ENCODE measurements at places on chromosomes 4 and X.

- no peak for DNase-seq
Measured at GRCh38 chr4:85368240-85368639, 106.7 kb upstream of the ARHGAP24 start.

DNA sequence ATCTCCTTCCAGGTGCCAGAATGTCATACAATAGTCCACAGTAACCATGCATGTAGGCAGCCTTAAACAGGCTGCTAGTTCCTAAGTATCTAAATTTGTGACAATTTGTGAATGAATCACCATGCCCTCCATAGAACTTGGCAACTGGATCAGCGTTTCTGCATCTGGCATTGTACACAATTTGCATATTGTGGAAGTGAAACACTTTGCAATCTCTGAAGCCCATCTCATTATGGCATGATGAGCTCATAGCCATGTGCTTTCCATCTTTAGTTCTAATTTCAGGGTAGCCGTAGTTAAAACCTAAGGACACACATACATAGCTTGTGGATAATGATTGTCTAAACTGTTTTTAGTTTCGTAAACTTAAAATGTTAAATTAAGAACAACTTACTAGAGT lies 573.6 kb downstream of the PPP4R3C start:
- no peak for DNase-seq

- DNase-seq, result no peak
Measured at GRCh38 chrX:1657367-1658070, 42.7 kb downstream of the ASMT start.

DNA sequence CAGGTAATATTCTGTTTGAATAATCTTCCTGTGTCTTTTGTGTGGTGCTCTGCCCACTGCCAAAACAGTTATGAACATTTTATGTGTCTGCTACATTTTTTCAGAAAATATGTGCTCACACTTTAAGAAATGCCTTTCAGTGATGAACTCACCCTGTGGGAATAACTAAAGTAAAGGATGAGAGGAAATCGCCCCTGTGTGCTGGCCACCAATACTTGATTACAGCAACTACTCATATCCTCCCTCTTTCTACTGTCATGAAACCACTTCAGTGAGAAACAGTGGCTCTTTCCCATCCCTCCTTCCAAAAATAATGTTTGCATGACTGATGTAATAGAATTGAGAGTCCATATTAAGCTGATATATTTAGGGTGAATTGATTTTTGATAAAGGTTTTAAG lies 900.9 kb downstream of the RAB28 start:
- no peak for DNase-seq

- DNase-seq, result no peak
Measured at GRCh38 chr4:145933134-145933533, 5.5 kb downstream of the ZNF827 start.

- DNase-seq, result peak; percentile 5
Measured at GRCh38 chr4:174826660-174827059, 2.4 kb downstream of the GLRA3 start.

GRCh38 chr4:152634110-152634760 lies 45.6 kb downstream of the TMEM154 start:
- no peak for DNase-seq

- DNase-seq, result no peak
Measured at GRCh38 chr4:153189016-153189801, 15.0 kb upstream of the TRIM2 start.

DNA sequence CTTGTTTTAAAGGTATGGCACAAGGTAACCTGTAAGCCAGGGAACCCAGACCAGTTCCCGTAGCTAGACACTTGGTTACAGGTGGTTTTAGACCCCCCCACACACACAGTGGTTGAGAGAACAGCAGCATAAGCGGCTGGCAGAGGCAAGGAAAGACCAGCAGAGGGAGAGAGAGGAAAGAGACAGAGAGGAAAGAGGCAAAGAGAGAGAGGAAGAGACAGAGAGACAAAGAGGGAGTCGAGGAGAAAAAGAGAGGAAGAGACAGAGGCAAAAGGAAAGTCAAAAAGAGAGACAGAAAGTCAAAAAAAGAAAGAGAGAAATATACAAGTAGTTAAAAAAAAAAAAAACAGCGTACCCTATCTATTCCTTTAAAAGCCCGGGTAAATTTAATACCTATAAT lies 19.5 kb upstream of the PCSK1N start:
- no peak for DNase-seq

GRCh38 chr4:156475322-156475721 lies 496.3 kb downstream of the PDGFC start:
- peak; percentile 7 for DNase-seq

DNA sequence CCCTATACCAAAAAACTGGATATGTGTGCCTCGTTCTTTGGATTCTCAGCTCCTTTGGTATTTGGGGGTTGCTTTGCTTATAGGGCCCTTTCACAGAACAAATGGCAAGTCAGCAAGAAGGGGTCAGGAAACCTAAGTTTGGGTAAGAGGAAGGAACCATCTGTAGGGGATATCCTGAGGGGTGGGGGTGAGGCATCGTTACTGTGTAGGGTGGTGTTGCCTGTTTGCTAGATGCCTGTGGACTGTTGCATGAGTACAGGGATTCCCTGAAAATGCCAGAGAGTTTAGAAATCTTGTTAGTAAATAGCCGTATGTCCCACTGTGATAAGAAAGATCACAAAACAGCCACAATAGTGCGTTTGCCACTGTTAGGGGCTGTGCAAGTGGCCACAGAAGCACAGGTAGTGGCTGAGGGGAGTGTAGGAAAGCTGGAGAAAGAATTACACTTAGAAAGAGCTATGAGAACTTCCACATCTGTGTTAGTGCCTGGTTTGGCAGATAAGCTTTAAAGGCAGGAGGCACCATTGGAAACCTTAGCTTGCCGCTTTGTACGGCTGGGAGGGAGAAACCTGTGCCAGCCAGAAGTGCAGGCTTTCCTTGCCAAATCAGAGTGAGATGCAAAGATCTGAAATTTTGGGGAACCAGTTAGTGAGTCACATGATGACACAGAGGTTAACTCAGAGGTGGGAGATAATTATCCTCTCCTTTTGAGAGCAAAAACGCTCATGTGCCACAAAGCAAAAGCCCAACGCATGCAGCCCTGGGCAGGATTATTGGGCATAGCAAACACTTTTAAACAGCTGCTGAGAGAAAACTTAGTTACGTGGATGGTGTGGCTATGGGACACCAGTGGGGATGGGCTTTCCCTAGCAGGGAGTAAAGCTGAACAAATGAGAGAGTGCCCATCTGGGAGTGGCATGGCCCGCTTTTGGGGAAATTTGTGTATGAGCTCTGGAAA lies 343.7 kb downstream of the ARAP2 start:
- no peak for DNase-seq

GRCh38 chrX:69309074-69309792 lies 144.0 kb upstream of the PJA1 start:
- DNase-seq, result no peak

DNA sequence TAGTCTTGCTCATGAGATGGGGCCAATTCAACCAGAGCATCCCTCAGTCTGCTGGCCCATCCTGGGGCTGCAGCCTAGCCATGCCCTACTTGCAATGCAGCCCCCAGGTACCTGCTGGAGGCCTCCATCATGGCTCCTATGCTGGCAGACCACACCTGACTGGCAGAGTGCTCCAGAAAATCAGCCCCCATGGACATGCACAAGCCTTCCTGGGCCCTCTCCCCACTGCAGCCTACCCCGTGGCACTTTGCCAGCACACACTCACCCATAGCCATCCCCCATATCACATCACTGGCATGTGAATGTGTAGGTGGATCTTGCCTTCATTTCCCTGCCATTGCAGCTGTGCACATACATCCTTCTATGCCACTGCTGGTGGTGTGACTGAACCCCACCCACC lies 381.8 kb downstream of the UBE2NL start:
- no peak for DNase-seq

GRCh38 chr4:829291-829690 lies 3.4 kb upstream of the CPLX1 start:
- no peak for DNase-seq

DNA sequence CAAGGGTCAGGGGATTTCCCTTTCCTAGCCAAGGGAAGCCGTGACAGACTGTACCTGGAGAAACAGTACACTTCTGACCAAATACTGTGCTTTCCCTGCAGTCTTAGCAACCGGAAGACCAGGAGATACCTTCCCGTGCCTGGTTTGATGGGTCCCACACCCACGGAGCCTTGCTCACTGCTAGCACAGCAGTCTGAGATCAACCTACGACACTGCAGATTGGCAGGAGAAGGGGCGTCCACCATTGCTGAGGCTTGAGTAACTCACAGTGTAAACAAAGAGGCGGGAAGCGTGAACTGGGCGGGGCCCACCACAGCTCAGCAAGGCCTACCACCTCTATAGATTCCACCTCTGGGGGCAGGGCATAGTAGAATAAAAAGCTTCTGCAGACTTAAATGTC lies 48.7 kb upstream of the SRD5A3 start:
- DNase-seq, result no peak

GRCh38 chrX:101430457-101431078 lies 22.5 kb downstream of the HNRNPH2 start:
- DNase-seq, result no peak

GRCh38 chr4:174265916-174266315 lies 17.6 kb downstream of the FBXO8 start:
- DNase-seq, result no peak
